Left ventricle myocardium superior (tissue), 1 donor: ENCODE measurements at places on chromosomes 7 and 10. TPM values are rescaled to one million over a fixed set of nuclear protein-coding genes. Genes with fewer than 3 reads are reported as not detected.
A peak's percentile ranks its signal among the peaks of the same experiment; 100 is the strongest.

GRCh38 chr10:43372765-43373361 lies 1.4 kb downstream of the FXYD4 start:
- DNase-seq = no peak

DNA sequence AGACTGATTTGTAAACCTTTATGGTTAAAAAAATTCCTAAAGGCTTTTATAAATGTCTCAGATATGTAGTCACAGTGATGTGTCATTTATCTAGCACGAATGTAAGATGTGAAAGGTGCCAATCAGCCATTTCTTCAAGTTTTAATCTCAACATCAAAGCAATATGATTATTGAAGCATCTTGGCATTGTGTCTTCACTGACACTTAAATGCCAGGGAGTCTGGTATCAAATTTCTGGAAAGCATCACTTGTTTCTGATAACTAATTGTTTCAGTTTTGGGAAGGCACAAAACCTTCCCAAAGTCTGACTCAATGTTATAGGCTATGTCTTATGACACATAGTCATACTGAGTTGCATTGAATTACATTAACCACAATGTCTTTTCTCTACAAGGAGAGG lies 492.0 kb upstream of the CNTNAP2 start:
- no peak for DNase-seq

- DNase-seq = no peak
Measured at GRCh38 chr7:95865716-95866371, 93.5 kb downstream of the DYNC1I1 start.

- no peak for DNase-seq
Measured at GRCh38 chr7:157980774-157981173, 606.8 kb downstream of the PTPRN2 start.

GRCh38 chr7:55104712-55105433 lies 86.1 kb downstream of the EGFR start:
- DNase-seq = no peak

GRCh38 chr7:152617056-152617455 lies 58.9 kb downstream of the XRCC2 start:
- DNase-seq = no peak

GRCh38 chr7:32347244-32347828 lies 142.8 kb downstream of the LSM5 start:
- DNase-seq = no peak

GRCh38 chr10:75612904-75613684 lies 181.7 kb downstream of the LRMDA start:
- DNase-seq = no peak

DNA sequence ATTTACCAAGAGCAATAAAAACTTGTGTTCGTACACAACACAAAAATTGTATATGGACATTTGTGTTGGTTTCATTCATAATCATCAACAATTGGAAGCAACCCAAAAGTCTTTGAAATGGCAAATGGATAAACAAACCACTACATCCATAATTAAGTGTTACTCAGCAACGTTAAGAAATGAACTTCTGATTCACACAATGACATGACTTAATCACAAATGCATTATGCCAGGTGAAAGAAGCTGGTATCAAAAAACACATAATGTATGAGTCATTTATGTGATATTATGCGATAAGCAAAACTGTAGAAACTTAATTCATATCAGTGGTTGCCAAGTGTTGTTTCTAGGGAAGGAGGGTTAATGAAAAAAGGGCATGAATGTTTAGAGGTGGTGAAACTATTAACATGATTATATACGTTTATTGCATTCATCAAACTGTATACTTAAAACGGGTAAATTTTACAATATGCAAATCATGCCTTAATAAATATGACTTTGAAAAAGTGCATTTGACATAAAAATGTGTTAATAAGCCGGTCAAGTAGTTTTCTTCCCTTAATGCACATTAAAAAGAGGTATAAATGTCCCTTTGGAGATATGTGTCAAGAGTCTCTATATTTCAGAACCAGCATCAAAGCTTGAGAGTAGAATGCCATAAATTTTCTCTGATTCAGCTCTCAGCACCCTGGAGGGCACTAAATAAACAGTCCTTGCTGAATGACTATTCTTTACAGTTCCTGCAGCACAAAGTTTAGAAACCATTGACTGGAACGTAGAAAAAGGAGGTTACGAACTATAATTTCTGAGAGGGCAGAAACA lies 84.8 kb upstream of the GRM3 start:
- DNase-seq = no peak

GRCh38 chr10:124403548-124403947 lies 15.2 kb downstream of the OAT start:
- no peak for DNase-seq

GRCh38 chr10:132861116-132861691 lies 75.3 kb upstream of the NKX6-2 start:
- peak; percentile 8 for DNase-seq

DNA sequence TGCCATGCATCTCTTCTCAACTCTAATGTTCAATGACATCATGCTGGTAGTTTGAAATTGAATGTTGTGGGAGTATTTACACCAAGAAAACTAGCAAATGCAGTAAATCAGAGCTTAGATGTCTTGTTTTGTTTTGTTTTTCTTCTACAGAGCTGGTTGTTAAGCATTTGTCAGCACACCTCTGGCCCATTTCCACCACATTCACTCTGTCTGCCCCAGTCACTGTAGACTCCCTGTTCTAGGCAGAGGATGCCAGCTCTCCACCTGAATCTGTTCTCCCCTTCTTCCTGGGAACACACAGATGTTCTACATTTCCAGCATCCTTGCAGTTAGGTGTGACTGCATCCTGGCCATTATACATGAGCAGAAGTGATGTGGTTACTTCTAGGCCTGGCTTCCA lies 4.1 kb upstream of the ARHGAP22 start:
- DNase-seq = no peak

DNA sequence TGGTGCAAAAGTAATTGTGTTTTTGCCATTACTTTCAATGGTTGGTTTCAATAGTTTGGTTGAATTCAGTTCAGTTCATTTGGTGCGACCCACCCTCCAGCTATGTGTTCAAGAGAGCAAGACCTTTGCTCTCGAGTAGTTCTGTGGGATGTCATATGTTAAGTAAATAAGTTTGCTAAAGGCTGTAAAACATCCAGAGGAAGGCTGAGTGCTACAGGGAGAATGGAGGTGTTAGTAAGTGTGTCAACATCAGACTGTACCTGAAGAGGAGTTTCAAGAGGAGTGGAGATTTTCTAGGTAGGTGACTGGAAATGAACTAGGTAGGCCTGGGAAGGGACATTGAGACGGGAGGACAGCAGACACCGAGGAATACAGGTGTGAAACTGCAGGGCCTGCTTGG lies 147.7 kb downstream of the SH2D4B start:
- DNase-seq = no peak

GRCh38 chr10:33022691-33023090 lies 64.7 kb upstream of the ITGB1 start:
- DNase-seq = no peak

- DNase-seq = peak; percentile 64
Measured at GRCh38 chr10:132570771-132571649, 33.4 kb downstream of the INPP5A start.

DNA sequence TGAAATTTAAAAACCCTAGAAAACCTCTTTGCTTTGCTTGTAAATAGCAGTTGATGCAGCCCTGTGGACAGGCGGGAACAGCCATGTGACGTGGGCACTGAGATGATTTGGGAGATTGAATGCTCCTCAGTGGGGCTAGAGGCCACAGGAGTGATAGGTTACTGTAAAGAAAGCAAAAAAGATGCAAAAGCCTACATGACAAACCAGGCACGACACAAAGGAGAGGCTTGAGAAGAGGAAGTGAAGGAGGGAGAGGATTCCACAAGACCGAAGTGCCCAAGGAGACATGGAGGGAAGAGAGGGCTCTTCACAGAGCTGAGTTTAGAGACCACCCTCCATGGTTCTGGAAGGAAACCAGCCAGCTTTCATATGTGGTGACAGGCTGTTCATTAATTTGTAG lies 25.7 kb downstream of the IKZF1 start:
- DNase-seq = no peak

GRCh38 chr10:100535338-100535714 lies 417 bp upstream of the HIF1AN start:
- DNase-seq = no peak

DNA sequence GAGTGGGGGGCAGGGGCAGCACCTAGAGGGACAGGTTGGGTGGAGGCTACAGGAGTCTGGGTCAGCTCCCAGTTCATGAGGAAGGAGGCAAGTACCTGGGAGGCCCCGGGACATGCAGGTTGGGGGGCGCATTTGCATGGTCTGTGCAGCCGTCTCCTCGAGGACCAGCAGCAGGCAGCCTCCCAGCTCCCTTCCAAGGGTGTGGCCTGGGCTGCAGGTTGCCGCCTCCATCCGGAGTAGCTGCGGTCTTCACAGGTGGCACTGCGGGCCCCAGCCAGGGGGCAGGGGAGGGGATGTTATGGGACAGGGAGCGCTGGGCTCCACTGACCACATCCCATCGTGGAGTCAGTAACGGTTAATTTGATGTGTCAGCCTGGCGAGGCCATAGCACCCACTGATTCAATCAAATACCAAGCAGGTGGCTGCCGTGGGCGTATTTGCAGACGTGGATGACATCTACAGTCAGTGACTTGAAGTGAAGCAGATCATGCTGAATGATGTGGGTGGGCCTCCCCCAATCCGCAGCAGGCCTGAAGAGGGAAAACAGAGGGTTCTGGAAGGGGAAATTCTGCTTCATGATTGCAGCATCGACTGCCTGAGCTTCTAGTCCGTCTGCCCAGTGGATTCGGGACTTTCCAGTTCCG lies 81.6 kb downstream of the PRKAG2 start:
- no peak for DNase-seq

DNA sequence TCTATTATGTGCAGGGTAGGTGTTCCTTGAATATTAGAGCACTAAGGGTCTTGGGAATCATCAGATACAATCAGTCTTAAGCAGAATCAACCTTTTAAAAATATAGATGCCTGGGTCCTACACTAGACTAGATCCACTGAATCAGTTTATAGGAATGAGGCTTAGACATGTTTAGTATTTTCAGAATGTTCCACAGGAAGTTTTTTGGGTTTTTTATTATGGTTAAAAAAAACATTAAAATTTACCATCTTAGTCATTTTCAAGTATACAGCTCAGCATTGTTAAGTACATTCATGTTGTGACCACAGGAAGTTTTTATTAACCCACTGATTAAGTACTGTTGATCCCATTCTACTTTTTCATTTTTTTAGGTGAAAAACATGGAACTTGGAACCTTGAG lies 135.7 kb downstream of the LCOR start:
- DNase-seq = no peak

DNA sequence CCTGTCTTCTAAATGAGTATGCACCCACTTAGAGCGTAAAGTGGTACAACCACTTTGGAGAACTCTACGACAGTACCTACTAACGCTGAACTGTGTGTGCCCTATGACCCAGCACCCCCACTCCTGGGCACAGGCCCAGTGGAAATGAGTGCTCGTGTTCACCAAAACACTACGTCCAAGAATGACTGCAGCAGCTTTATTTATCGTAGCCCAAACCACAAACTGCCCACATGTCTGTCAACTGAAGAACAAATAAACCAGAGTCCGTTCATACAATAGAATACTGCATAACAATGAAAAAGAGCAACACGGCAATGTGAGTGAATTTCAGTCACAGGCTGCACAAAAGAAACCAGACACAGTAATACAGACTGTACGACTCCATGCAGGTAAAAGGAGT lies 35.4 kb downstream of the TLL2 start:
- DNase-seq = no peak

- DNase-seq = no peak
Measured at GRCh38 chr10:34135515-34135914, 679.6 kb downstream of the PARD3 start.

GRCh38 chr10:91642831-91643692 lies 10.2 kb upstream of the PPP1R3C start:
- no peak for DNase-seq

- no peak for DNase-seq
Measured at GRCh38 chr10:93630625-93631557, 18.6 kb downstream of the PDE6C start.

DNA sequence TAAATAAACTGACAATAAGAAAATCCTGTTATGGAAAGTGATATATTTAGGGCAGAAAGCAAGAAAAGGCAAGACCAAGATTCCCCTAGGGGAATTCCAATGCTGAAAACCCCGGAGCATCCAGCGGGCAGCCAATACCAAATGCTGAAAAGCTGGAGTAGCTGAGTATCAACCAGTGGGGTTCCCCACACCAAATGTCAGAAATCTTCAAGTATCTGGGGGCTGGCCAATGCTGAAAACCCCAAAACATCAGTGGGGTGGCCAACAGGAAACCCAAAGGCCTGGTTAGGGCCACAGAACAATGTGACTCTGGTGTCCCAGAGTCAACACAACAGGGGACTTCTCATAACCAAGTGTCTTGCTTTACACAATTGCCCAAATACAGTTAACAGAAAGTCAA lies 271.8 kb upstream of the CACNA2D1 start:
- DNase-seq = no peak

GRCh38 chr7:13886356-13886755 lies 103.1 kb downstream of the ETV1 start:
- no peak for DNase-seq

GRCh38 chr7:137886746-137887145 lies 40.0 kb upstream of the DGKI start:
- DNase-seq = no peak

DNA sequence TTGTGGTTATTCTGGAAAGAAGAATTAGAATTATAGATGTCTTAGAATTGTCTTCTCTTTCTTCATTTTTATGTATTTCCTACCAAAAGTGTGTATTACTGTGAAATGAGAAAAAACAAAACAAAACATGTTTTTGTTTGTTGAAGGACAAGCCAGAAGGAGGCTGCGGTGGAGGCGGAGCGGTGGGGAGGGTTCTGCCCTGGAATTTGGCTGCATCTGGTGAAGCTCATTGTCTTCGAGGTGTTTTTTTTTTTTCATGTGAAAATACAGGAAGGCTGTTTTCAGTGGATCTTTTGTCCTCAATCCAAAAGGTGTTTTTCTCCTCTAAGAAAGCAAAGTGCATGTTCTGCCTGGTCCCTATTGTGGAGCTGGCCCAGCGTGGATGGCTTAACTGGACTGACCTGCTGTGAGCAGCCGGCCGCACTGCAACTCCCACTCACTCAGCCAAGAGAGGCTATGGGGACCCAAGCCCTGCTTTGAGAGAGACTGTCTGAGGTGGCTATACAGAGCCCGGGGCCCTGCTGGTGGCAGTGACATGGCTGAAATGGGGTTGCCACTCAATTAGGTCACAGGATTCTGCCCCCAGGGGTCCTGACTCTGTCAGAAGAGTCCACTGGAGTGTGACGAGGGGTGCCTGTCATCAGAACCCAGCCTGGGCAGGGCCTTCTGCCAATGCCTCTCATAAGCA lies 184.9 kb upstream of the MKI67 start:
- DNase-seq = no peak

- no peak for DNase-seq
Measured at GRCh38 chr7:104903044-104903443, 111.0 kb upstream of the KMT2E start.

- no peak for DNase-seq
Measured at GRCh38 chr7:55066524-55066923, 47.7 kb downstream of the EGFR start.

- DNase-seq = no peak
Measured at GRCh38 chr7:7239346-7239745, 57.0 kb downstream of the C1GALT1 start.

Gene OR2A12
- not detected for total RNA-seq

Gene TMEM178B
- total RNA-seq = 38.2 TPM

Gene TDRD1
- total RNA-seq = 2.7 TPM

Gene C10orf67
- 0.62 TPM for total RNA-seq

Gene CFAP43
- not detected for total RNA-seq

Gene MYO1G
- total RNA-seq = 1.3 TPM

Gene GPR85
- total RNA-seq = 0.69 TPM

Gene TMEM139
- total RNA-seq = 20.3 TPM

Gene TRIM74
- total RNA-seq = 0.35 TPM

Gene PARD3
- 25.3 TPM for total RNA-seq

Gene GRID2IP
- not detected for total RNA-seq

Gene MICALL2
- 9.4 TPM for total RNA-seq
